Kidney (tissue), 22 donors: ENCODE measurements at places on chromosomes 6 and 20. TPM values are rescaled to one million over a fixed set of nuclear protein-coding genes. Genes with fewer than 3 reads are reported as not detected.
A peak's percentile ranks its signal among the peaks of the same experiment; 100 is the strongest.

DNA sequence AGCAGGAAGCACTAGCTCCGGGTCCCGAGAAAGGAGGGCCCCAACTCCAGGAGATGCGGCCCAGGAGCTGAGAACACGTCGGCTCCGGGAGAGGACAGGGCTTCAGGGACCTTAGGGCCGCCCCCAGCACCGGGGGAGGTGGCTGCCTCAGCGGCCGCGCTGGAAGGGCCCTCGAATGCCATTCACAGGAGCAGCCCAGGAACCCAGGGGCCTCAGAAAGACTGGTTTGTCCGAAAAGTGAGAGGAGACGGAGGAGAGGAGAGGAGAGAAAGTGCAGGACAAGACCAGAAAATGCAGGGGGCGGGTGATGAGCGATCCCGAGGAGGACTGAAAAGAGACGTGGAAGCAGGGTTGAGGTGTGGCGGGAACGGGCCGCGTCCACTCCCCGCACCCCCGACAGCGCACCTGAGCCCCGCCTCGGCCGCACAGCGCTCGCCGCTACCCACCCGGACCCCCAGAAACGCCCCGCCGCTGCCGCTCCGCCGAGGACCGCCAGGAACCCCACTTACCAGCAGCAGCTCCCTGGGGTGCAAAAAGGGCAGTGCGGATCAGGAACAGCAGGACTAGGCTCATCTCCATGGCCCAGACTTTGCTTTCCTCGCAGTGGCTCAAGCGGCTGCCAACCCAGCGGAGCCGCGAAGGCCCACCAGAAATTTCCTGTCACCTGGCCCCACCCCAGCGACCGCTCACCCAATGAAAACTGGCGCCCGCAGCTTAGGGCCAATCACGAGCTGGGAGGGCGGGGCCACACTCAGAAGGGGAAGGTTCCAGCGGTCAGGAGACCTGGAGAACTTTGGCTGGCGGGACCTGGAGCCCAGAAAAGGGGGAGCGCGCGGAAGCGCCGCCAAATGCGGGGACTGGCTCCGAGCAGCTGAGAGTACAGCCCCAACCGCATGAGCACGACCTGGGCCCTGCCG, 25.4 kb downstream of the HLA-F start:
- H3K4me3 ChIP-seq: peak overlapping the region; percentile 79
- peaks cover 5% of the 10 kb centered on the region for H3K4me1 ChIP-seq
- H3K27ac ChIP-seq: no peak overlapping the region
- H3K27me3 ChIP-seq: peaks cover 14% of the 10 kb centered on the region
- no peaks in the 10 kb centered on the region for H3K36me3 ChIP-seq

Gene JAG1
- 132 TPM for total RNA-seq

Gene SLC22A2
- total RNA-seq: 27.9 TPM

Gene TNF
- total RNA-seq: 5.4 TPM

Gene NKX2-4
- total RNA-seq: not detected

Gene SEL1L2
- not detected for total RNA-seq

DNA sequence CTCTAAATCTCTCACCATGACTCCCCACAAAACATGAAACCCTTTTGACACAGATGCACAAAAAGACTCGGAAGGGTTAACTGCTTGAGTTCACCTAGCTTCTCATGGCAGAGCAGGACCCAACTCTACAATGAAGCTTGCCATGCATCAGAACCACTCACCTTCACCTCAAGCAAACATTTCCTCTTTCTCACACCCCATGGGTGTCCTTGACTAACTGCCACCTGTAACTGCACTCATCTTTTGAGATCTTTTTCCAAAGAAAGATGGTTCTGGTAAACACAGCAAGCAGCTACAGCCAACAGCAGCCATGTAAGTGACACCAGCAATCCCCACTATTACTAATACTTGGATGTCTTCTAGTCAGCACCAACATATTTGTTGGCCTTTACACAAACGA, 76.5 kb downstream of the EFHC1 start:
- H3K27me3 ChIP-seq: no peaks in the 10 kb centered on the region
- H3K4me1 ChIP-seq: no peaks in the 10 kb centered on the region
- DNase-seq: no peak

Gene TOX2
- 5.9 TPM for total RNA-seq

DNA sequence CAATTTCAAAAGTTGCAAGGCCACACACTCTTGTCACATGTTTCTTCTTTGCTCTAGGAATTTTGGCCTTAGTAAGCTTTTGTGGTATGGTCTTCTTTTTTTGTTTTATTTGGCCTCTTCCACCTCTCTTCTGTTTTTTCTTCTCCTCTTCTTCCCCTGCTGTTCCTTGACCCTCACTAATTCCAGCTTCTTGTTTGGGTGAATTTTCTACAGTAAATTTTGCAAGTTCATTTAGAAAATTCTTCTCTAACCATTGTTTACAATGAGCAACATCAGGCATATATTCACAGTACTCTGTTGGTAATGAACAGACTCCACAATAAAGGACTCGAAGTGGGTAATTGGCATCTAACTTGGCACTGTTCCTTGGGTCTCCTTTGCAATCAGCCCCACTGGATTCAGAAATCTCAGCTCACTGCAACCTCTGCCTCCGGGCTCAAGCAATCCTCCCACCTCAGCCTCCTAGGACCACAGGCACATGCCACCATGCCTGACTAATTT, 5.0 kb downstream of the ASIP start:
- H3K36me3 ChIP-seq: no peaks in the 10 kb centered on the region
- no peaks in the 10 kb centered on the region for H3K4me1 ChIP-seq
- no peaks in the 10 kb centered on the region for H3K27me3 ChIP-seq
